Fibroblast of mammary gland (primary cell): ENCODE measurements at places on chromosomes 12 and 14.

GRCh38 chr12:56529656-56530055, 8.0 kb downstream of the RBMS2 start:
- peak; percentile 30 for DNase-seq

GRCh38 chr12:93419388-93420034, 22.2 kb downstream of the UBE2N start:
- peak; percentile 76 for DNase-seq

GRCh38 chr12:93727195-93727811, 50.1 kb downstream of the CRADD start:
- DNase-seq = no peak

GRCh38 chr14:78355109-78355508, 184.9 kb downstream of the NRXN3 start:
- DNase-seq = no peak

GRCh38 chr14:90649083-90649482, 167.1 kb downstream of the TTC7B start:
- no peak for DNase-seq

DNA sequence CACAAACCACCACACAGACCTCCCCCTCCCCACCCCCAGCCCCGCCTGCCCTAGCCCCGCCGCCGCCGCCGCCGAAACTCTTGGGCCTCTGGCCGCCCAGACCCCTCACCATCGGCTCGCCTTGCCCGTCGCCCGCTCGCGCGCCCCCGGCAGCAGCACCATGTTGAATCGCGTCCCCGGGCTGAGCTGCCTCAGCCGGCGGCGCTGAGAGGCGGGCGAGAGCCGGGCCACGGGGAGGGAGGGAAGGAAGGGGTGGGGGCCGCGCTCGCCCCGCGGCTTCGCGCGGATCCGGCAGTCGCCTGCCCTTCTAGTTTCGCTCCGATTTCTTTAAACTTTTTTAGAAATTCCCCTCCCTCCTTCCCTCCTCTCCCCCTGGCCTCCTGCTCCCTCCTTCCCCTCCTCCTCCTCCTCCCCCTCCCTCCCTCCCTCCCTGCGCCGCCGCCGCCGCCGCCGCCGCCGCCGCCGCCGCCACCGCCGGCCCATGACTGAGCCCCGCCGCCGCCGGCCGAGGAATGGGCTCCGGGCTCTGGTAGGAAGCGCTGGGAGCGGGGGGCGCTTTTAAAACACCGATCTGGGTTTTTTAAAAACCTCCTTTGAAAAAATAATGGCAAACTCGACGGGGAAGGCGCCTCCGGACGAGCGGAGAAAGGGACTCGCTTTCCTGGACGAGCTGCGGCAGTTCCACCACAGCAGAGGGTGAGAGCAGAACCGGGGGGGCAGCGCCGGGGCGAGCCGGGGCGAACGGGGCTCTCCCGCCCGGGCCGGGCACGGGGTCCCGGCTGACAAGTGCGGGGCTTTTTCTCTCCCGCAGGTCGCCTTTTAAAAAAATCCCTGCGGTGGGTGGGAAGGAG, at the start of gene ARID2:
TSS of gene ARID2 (plus strand) at position 474 of the 851 bp plus-strand sequence. CDS start at position 605, 131 bp downstream.
- DNase-seq = peak; percentile 59

DNA sequence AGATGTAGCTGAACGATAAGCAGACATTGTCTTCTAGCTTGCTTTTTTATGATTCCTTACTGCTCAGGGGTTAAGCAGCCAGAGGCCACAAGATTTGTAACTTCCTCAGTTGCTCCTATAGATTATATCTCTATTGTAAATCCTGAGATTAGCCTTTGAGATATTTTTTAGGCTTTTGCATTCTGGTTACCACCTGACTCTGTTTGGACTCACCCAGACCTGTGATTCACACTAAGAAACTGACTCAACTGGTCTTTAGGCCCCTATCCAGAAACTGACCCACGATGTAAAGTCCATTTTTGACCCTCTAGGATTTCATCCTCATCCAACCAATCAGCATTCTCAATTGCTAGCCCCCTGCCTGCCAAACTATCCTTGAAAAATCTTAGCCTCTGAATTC, 194.4 kb downstream of the RASSF9 start:
- DNase-seq = peak; percentile 25

DNA sequence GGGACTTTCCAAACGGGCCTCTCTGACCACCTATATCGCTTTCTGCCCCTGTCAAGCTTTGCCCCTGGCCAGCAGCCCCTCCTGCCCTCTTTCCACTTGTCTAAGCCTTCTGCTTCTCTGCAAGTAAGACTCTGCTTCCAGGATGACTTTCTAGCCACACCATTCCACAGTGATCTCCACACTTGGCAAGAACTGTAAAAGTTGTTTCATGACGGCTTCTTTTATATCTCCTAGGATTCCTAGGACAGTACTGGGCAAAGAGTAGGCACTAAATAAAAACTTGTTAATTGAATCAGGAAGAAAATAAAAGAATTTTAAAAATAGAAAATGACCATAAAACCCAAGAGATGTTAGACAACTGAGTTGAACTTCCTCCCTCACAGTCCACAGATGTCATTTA, 1.8 kb upstream of the PTPN21 start:
- DNase-seq = no peak

DNA sequence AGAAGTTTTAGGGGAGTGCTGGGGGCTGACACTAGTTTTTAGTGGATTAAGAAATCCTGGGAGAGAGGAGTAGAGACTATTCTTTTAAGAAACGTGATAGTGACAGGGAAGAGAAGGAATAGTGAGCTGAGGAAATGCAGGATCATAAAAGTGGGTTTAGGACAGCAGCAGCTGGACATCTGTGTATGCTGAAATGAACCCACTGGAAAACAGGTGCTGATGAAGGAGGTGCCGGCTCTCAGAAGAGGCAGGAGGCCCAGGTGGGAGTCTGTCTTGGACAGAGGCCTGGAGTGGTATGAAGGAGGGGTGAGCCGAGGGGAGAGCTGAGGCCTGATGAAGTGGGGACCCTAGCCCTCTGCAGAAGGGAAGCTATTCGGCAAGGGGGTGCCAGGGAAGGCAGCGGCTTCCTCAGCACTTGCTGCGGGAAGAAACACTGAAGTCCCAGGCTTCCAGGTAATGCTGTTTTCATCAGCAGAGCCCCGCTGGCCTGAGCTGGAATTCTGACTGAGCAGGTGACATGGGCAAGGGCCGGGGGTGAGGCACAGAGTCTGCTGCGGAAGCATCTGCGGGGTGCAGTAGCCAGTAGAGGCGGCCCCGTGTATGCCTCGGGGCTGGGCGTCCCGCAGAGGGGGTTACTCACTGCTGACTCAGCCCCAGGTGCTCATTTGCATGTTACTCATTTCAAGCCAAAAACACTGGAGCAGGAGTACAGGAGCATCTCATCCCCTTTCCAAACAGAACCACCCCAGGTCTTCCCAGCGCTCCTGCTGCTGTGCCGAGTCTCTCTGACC, 89.7 kb downstream of the TMCC3 start:
- DNase-seq = peak; percentile 67

- peak; percentile 66 for DNase-seq
These were observed 963 bp downstream of the ATL1 start for GRCh38 chr14:50560931-50561285.

DNA sequence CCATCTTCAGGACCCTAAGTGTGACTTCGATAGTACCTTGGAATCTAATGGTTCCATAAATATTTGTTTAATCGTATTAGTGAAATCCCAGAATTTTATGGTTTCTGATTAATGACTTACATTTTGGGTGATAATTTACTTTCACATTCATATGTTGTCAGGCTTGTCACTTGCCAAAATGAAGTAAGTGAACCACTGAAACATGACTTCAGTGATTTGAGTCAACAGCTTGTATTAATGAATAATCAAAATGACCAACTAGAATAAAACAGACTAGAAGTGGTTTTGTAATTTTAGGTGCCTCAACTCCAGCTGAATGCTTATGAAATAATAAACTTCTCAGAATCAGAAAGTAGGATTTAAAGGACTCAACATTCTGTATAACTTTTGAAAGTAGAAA, 517.1 kb downstream of the PRKD1 start:
- no peak for DNase-seq

- DNase-seq = peak; percentile 71
These were observed 18.1 kb downstream of the RFC5 start for GRCh38 chr12:118034429-118035189.

DNA sequence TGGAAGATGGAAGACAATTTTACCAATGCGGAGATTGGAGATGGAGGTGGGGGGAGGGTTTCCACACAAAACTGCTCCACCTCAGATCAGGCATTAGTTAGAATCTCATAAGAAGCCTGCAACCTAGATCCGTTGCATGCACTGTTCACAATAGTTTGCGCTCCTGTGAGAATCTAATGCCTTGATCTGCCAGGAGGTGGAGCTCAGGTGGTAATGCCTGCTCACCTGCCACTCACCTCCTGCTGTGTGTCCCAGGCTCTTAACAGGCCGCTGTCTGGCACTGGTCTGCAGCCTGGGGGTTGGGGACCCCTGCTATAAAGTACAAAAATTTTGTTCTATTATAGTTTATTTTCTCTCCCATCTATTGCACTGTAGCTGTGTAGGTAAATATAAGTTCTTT, 84.9 kb upstream of the FOXG1 start:
- DNase-seq = no peak

- DNase-seq = no peak
These were observed 60.2 kb downstream of the DAO start for GRCh38 chr12:108940138-108940537.

DNA sequence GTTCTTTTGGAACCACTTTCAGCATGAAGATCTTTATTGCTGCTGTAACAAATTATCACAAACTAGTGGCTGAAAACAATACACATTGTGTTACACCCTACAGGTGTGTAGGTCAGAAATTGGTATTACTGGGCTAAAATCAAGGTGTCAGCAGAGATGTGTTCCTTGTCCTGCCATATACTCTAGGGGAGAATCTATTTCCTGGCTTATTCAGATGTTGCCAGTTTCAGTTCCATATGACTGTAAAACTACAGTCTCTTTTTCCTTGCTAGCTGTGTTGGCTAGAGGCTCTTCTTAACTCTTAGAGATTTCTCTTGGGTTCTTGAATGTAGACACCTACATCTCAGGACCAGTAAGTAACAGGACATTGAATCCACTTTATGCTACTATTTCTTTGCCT, 215.6 kb upstream of the PPFIA2 start:
- no peak for DNase-seq

- DNase-seq = no peak
These were observed 44.9 kb downstream of the CHST11 start for GRCh38 chr12:104501660-104502059.

GRCh38 chr14:100777366-100777817, 48.5 kb upstream of the MEG3 start:
- no peak for DNase-seq

- DNase-seq = no peak
These were observed 466 bp downstream of the SAV1 start for GRCh38 chr14:50667684-50667995.

DNA sequence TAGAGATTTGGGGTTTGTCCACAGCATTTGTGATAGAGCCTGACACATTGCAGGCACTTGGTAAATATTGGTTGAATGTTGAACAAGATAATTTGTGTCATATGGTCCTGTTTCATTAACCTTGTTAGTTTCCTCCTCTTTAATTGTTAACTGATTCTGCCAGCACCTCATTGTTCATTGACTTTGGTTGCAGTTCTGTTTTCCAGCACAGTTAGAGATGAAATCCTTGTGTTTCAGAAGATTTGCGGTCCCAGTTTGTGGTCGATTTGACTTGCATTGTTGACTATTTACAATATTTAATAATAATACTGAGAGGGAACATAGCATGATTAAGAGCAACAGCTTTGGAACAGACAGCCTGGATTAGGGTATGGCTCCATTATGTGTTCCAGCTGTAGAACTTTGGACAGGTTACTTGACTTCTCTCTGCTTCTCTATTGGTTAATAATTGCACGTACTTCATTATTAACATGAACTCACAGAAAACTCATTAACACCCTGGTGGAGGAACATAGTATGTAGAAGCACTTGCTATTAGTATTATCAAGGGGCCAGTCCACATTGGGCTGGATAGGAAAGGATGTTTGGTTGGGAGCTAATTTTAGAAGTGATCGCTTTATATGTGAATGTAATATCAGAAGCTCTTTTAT, 8.7 kb downstream of the DRAM1 start:
- no peak for DNase-seq

DNA sequence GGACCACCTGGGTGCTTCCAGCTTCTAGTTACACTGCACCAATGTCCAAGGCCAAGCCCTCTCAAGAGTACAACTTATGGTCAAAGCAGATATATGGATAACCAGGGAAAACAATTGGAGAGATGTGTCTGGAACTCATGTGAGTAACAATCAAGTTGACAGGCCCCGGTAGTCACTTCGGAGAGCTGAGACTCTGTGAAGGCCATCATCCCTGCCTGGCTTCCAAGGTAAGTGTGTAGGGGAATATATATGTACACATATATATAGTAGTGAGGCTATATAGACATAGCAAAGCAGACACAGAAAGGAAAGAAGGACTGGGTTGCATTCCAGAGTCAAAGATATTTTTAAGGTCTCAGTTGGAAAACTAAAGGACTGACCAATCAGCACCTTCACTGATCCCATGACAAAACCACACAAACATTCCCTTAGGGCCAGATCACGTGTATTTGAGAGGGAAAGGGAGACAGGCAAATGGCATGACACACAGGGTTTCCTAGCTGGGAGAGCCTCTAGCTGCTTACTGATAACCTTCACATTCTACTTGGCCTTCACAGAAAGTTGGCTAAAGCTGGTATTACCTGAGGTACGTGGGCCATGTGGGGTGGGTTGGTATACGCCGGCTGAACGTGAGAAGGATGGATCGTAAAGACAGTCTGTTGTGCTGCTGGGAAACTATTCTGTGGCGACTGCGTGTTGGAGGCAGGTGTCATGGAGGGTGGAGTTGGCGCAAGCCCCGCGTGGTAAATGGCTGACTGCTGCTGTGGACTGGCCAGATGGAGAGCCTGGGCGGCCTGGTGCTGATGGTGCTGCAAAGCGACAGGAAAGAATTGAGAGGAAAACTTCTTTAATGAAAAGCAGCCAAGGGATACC, 50.0 kb downstream of the SH2B3 start:
- DNase-seq = peak; percentile 61

- no peak for DNase-seq
These were observed 3.5 kb downstream of the ACRBP start for GRCh38 chr12:6643569-6644256.

DNA sequence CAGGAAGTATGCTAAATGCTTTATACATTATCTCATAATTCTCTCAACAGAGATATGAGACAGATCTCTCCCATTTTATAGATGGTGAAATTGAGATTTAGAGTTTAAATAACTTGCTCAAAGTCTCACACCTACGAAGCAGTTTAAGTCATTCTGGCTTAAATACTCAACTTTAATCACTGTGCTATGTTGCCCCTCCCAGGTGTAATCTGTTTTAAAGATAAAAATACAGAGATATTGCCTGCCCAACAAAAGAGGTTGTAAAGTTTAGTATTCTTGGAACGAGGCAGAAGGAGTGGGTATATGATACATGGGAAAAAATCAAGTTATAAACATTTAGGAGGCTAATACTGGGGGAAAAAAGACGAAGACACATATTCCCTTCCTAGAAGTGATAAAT, 156.8 kb upstream of the LRIG3 start:
- DNase-seq = no peak

DNA sequence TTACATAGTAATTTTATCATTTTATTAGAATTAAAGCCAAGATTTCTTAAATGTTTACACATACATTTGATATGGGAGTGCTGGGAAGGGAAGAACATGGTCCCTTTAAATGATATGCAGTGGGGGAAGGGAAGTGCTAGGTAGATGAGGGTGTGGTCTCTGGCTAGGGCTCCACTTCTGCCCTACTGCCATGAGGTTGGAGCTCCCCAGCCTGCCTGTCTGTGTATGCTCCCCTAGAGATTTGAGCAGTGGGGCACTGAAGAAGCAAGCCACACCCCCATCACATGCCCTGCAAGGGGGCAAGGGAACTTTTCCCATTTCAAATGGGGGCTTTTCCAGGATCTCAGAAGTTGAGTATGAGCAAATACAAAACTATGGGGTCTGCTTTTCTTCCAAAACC, 25.5 kb downstream of the CLECL1 start:
- DNase-seq = no peak
